ENCODE measurements at places on chromosomes 16 and 17. TPM values are rescaled to one million over a fixed set of nuclear protein-coding genes. Genes with fewer than 3 reads are reported as not detected.
A peak's percentile ranks its signal among the peaks of the same experiment; 100 is the strongest.

CLEC19A gene
- total RNA-seq, result not detected

GRCh38 chr17:42025191-42025579 is 5.3 kb downstream of the NKIRAS2 start:
- peaks cover 2% of the 10 kb centered on the region for H3K36me3 ChIP-seq
- peaks cover 9% of the 10 kb centered on the region for H3K4me1 ChIP-seq
- H3K4me3 ChIP-seq, result no peak overlapping the region
- H3K27me3 ChIP-seq, result no peaks in the 10 kb centered on the region
- no peak overlapping the region for H3K27ac ChIP-seq
- DNase-seq, result no peak

ABHD15 gene
- 33.7 TPM for total RNA-seq

CDRT15 gene
- total RNA-seq, result not detected

TAF15 gene
- 249 TPM for total RNA-seq

ANKRD40CL gene
- not detected for total RNA-seq

RHBDL3 gene
- total RNA-seq, result 3.2 TPM

MOSMO gene
- 20.6 TPM for total RNA-seq

GRCh38 chr16:67884684-67885083 is at the start of gene NRN1L:
TSS of gene NRN1L (plus strand) at chr16:67884885. CDS start at chr16:67884904, 19 bp downstream.
- H3K27me3 ChIP-seq, result no peaks in the 10 kb centered on the region
- no peak for DNase-seq
- no peaks in the 10 kb centered on the region for H3K4me1 ChIP-seq
- no peak within 1 kb of the TSS for H3K27ac ChIP-seq

DNA sequence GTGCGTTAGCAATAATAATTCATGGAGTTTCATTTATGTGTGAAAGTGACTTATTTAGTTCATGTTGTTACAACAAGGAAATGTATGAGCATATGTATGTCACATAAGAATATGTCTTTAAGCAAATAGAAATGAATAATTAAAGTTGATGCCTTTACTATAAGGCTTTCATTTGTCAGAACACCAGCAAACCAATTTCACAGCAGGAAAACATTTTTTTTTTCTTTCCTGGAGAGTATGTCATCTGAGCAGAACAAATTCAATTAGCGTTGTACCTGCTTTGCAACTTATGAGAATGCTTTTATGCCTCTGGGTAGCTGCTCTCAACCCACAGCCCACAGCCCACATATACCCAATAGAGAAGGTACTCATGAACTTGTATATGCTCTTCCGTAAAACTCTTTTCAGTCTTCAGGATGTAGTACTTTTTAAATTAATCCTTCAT is 26.3 kb upstream of the APOH start:
- H3K36me3 ChIP-seq, result no peaks in the 10 kb centered on the region
- no peaks in the 10 kb centered on the region for H3K27me3 ChIP-seq
- peak overlapping the region; percentile 37 for H3K27ac ChIP-seq

DNA sequence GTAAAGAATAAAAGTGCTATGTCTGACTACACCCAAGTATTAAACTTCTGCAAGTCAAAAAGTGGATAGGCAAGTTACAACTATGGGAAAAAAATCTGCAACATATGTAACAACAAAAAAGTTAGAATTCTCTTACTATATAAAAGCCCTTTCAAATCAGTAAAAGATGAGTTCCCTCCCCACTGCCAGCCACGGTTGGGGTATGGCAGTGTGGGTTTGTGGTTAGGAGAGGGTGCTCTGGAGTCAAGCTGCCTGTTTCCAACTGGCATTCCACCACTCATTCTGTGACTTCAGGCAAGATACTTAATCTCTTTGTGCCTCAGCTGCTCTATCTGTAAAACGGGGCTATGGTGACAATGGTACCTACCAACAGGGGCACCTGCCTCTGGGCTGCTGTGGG is 26.6 kb upstream of the MFSD6L start:
- peaks cover 3% of the 10 kb centered on the region for H3K27me3 ChIP-seq
- H3K4me3 ChIP-seq, result no peak overlapping the region

DNA sequence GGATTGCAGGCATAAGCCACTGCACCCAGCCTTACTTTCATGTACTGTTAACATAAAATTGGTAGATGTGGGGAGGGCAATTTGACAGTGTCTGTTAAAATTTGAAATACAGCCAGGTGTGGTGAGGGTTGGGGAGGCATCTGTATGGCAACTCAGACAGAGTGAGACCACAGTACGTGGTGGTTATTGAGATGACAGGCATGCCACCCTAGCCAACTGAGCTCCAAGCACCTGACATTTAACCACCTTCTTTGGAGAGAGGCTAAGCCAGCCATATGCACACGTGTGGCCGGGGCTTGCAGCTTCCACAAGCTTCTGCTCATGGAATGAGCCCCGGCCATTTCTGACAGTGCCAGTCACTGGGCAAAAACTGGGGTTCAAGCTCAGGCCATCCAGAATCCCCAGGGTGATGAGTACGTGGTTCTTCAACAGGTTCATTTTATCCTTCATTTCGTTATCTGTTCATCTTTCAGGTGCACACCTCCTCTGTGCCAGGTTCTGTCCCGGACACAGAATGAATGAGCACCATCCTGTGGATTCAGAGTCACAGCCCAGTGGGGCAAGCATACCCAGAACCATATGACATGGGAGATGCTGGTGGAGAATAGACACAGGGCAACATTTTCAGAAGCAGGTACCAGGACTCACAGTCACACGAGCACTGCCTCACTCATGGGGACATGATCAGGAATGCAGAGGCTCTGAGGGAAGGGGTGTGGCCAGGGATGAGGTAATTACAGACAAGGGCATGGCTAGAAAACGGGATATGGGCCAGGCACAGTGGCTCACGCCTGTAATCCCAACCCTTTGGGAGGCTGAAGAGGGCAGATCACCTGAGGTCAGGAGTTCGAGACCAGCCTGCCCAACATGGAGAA is 36.2 kb downstream of the C16orf82 start:
- no peak overlapping the region for H3K27ac ChIP-seq
- H3K4me3 ChIP-seq, result no peak overlapping the region
- no peaks in the 10 kb centered on the region for H3K36me3 ChIP-seq
- H3K27me3 ChIP-seq, result no peaks in the 10 kb centered on the region
- H3K4me1 ChIP-seq, result no peaks in the 10 kb centered on the region
- no peak for DNase-seq

DNA sequence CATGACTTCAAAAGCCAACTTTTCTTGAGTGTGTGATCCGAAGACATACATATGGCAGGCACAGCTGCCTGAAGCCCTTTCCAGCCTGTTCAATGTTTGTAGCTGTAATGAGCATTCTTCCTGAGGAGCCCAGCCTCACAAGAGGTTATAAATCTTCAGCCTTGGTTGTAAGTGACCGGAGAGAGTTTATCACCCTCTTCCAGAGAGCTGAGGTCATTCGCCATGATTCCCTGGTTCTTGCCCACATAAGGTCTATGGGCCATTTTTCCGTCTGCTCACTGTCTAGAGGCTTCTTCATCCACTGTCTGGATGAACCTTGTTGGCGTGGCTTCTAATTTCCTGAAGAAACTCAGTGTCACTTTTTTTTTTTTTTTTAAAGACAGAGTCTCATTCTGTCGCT is 9.7 kb upstream of the CSF3 start:
- DNase-seq, result no peak
- no peak overlapping the region for H3K27ac ChIP-seq
- H3K27me3 ChIP-seq, result no peaks in the 10 kb centered on the region

EFCAB3 gene
- not detected for total RNA-seq

DNA sequence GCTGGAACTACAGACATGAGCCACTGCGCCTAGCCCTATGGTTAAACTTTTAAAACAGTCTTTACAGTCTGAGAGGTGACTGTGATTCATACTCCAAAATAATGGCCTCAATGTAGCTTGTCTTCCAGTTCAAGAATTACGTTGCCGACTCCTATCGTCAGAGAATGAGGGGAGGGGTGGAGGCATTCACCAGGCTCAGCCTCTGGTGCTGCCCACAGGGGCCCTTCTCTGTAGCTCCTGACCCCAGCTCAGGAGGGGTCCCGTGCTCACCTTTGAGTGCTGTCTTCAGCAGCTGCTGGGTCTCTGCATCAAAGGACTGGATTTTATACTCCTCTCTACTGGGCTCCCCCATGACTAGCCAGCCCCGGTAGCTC is 1.2 kb downstream of the MIF4GD start:
- no peaks in the 10 kb centered on the region for H3K27me3 ChIP-seq
- DNase-seq, result no peak
- H3K4me3 ChIP-seq, result peak overlapping the region; percentile 93
- no peaks in the 10 kb centered on the region for H3K36me3 ChIP-seq
- H3K27ac ChIP-seq, result peak overlapping the region; percentile 88
- H3K4me1 ChIP-seq, result peaks cover 41% of the 10 kb centered on the region

KRTAP1-1 gene
- total RNA-seq, result not detected

- H3K27me3 ChIP-seq, result no peaks in the 10 kb centered on the region
- no peaks in the 10 kb centered on the region for H3K4me1 ChIP-seq
- no peak overlapping the region for H3K4me3 ChIP-seq
- no peak for DNase-seq
- no peak overlapping the region for H3K27ac ChIP-seq
Measured at GRCh38 chr17:71011391-71011790, 842.1 kb downstream of the KCNJ2 start.

PIK3R6 gene
- not detected for total RNA-seq

GRCh38 chr16:13176711-13177110 is 275.3 kb downstream of the SHISA9 start:
- H3K4me3 ChIP-seq, result no peak overlapping the region
- no peak for DNase-seq
- H3K27ac ChIP-seq, result no peak overlapping the region
- no peaks in the 10 kb centered on the region for H3K36me3 ChIP-seq

GRCh38 chr16:24054741-24055491 is 201.2 kb upstream of the CACNG3 start:
- H3K4me3 ChIP-seq, result no peak overlapping the region
- H3K27ac ChIP-seq, result no peak overlapping the region
- H3K36me3 ChIP-seq, result no peaks in the 10 kb centered on the region
- no peaks in the 10 kb centered on the region for H3K4me1 ChIP-seq

BOLA2B gene
- 178 TPM for total RNA-seq

DNA sequence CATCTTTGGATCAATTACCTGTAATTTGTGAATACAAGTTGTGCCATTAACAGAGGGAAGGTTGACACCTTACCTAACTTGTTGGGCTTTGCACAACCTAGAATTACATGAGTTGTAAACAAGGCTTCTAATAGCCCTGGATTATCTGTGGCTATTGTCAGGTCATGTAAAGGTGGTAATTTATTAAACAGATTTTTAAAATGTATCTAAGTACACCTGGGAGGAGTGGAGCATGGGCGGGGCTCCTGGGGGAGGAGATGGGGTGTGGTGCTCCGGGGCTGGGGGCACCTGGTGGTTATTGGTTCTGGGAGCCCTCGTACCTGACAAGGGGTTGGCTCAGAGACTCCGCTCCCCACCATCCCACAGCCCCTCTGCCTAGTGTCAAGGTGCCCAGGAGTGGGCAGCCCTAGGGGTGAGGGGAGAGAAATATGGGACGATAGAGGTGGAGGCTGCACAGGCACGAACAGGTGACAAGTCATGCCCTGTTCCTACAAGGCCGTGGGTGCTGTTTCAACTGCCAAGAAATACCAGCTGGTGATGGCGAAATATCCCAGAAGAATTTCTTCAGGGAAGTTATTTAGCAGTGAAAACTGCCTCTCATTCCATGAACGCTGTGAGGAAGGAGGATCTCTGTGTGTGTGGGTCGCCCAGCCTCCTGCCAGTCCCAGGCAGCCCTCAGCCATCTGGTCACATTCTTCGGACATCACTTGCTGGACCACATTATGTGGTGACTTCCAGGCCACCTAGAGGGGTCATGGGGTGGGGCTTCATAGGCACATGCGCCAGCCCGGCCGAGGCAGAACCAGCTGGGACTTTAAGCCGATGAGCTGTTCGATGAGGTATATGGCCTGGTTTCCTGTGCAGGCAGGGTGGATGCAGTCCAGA is 55.5 kb upstream of the IRX3 start:
- no peak overlapping the region for H3K4me3 ChIP-seq
- H3K36me3 ChIP-seq, result no peaks in the 10 kb centered on the region
- DNase-seq, result no peak
- H3K4me1 ChIP-seq, result no peaks in the 10 kb centered on the region
- H3K27me3 ChIP-seq, result no peaks in the 10 kb centered on the region

DNA sequence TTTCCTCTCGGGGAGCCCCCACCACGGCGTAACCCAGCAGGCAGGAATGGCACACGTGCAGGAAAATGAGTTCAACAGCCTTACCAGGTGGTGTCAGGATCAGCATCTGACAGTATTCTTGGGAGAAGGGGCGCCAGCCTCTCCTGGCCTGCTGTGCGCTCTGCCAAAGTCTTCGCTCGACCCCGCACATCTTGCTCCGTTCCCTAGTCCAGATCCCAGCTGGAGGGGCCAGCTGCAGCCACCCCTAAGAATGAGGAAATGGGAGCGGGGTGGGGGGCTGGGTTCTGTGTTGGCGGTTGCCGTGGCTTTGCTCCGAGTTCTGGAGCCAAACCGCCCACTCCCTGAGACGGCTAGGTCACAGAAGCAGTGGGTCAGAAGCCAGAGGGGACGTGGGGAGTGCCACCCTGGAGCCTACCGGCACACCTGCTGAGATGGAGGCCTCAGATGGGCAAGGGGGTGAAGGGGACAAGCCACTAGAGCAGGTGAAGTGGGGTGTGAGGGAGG is at the start of gene CHCT1:
TSS of gene CHCT1 (plus strand) at position 328 of the 504 bp plus-strand sequence. CDS start at position 432, 104 bp downstream.
- no peak for DNase-seq
- no peaks in the 10 kb centered on the region for H3K27me3 ChIP-seq
- H3K27ac ChIP-seq, result peak within 1 kb of the TSS; percentile 48
- H3K36me3 ChIP-seq, result no peaks in the 10 kb centered on the region

DNA sequence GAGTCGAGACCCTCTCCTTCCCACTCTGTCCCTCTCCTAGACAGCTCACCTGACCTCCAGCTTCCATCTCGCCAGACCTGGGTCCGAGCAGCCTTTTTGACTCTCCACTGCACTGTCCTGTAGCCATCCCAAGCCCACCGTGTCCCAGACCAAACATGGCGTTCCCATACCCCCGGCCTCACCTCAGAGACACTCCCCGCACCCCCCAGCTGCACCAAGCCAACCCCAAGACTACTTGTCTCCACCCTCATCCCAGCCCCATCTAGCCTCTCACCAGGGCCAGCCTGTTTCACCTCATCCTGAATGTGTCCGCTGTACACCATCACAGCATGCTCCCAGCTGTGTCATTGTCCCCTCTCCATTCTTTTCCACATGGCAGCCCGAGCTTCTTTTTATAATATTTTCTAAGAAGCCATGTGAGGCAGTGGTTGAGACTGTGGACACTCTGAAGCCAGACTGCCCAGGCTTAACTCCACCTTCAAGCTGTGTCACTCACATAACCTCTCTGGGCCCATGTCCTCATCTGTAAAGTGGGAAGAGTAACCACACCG is 1.5 kb downstream of the MYO15A start:
- H3K36me3 ChIP-seq, result no peaks in the 10 kb centered on the region
- H3K27me3 ChIP-seq, result no peaks in the 10 kb centered on the region
- no peaks in the 10 kb centered on the region for H3K4me1 ChIP-seq
- H3K27ac ChIP-seq, result no peak overlapping the region
- H3K4me3 ChIP-seq, result no peak overlapping the region

NPIPA8 gene
- total RNA-seq, result 0.18 TPM

EMP2 gene
- 13.8 TPM for total RNA-seq

DNA sequence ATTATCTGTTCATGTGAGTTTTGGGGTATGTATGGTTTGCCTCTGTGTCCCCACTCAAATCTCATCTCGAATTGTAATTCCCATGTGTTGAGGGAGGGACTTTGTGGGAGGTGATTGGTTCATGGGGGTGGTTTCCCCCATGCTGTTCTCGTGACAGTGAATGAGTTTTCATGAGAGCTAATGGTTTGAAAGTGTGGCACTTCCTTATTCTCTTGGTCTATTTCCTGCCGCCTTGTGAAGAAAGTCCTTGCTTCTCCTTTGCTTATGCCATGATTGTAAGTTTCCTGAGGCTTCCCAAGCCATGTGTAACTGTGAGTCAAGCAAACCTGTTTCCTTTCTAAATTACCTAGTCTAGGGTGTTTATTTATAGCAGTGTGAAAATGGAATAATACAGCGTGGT is 128.1 kb upstream of the HS3ST4 start:
- no peaks in the 10 kb centered on the region for H3K4me1 ChIP-seq
- no peaks in the 10 kb centered on the region for H3K36me3 ChIP-seq
- DNase-seq, result no peak
- H3K27me3 ChIP-seq, result no peaks in the 10 kb centered on the region
- H3K4me3 ChIP-seq, result no peak overlapping the region
